LoVo (cell line): ENCODE measurements at places on chromosomes 2 and 18.

GRCh38 chr2:172207911-172208310 lies 105.2 kb upstream of the DLX2 start:
- DNase-seq, result no peak

- DNase-seq, result no peak
These were observed 13.1 kb downstream of the ZAP70 start for GRCh38 chr2:97726261-97727064.

- DNase-seq, result no peak
These were observed 46.3 kb downstream of the ZNF519 start for GRCh38 chr18:14085770-14086457.

- no peak for DNase-seq
These were observed 76.3 kb downstream of the ACTR3 start for GRCh38 chr2:113966171-113966570.

GRCh38 chr18:13568443-13569392 lies 157.6 kb downstream of the FAM210A start:
- no peak for DNase-seq

DNA sequence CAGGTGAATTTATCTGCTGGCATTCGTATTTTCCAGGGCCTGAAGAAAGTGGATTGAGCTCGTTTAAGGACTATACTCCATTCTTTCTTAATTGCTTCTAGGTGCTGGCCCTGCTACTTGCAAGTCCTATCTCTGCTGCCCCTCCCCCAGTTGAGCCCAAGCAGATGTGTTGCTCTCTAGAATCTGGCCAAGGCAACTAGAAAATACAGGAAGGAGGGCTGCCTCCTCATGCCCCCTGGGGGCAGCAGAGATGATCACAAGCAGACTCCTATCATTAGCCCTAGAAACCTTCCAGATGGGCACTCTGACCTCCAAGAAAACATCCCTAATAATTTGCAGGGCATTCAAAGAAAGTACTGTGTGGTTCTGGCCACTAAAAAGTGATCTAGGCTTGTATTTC lies 72.5 kb upstream of the CYP26B1 start:
- DNase-seq, result no peak

DNA sequence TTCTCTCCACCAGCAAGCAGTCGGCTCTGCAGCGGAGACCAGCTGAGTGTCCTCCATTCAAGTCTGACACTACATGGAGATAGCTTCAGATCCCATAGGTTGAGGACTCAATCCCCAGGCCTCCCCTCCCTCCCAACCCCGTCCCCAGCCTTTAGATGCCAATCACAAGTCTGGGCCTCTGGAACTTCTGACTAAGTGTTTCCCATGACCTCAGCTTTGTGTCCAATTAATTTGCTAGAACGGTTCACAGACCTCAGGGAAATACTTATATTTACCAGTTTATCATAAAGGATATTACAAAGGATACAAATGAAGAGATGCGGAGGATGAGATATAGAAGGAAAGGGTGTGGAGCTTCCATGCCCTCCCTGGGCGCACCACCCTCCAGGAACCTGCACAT lies 77.4 kb downstream of the MERTK start:
- DNase-seq, result no peak

DNA sequence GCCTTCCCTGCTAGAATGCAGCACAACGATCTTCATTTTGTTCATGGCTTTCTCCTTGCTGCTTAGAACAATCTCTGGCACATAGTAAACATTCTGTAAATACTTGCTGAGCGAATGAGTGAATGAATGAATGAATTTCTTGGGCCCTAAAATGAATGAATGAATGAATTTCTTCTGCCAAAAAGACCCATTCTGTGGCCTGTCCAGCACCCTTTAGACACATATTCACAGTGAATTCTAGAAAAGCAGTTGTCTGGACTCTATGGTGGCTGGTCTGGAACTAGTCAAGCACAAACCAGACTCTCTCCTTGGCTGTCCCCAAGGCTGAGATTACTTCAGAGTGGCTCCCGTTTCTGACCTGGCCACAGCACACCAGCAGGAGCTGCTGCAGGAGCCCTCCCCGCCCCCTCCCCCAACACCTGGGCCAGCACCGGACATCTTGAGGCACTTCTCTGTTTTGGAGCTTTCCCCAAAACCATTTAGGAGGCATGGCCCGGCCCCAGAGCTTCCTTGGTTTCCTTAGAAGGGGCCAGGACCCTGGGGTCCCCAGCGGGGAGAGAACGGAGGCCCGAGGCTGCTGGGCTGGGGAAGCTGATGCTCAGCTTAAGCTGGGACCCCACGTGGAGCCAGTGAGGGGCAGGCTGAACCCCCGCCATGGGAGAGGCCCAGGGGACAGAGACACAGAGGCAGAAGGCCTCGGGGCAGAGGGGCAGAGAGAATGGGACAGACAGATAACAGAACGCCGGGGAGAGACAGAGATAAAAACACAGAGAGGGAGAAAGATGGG lies 159.0 kb downstream of the ZFP36L2 start:
- no peak for DNase-seq

- DNase-seq, result no peak
These were observed 23.7 kb upstream of the IMPA2 start for GRCh38 chr18:11957636-11958035.

DNA sequence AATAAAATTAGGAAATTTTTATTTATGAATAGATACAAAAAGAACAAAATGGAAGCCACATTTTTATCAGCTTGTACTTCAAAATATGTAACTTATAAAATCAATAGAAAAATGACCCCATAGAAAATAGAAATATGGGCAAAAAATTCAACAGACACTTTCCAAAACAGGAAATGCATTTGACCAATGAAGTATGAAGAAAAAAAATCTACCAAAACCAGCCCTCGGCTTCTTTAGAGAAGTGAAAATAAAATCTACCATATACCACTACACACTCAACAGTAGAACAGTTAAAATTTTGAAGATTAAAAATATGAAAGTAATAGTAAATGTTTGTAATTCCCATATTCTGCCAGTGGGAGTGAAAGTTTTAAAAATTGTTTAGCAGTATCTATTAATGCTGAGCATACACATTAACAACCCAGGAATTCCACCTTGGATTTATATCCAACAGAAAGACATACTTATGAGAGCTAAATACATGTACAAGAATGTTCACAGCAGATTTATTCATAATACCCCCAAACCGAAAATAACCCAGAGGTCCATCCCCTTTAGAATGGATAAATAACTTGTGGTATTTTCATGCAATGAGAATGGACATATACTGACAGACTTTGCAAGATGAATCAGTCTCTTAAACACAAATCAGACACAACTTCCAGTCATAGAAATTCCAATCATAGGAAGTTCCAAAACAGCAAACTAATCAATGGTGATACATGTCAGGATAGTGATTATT lies 318.0 kb downstream of the FIGN start:
- no peak for DNase-seq

DNA sequence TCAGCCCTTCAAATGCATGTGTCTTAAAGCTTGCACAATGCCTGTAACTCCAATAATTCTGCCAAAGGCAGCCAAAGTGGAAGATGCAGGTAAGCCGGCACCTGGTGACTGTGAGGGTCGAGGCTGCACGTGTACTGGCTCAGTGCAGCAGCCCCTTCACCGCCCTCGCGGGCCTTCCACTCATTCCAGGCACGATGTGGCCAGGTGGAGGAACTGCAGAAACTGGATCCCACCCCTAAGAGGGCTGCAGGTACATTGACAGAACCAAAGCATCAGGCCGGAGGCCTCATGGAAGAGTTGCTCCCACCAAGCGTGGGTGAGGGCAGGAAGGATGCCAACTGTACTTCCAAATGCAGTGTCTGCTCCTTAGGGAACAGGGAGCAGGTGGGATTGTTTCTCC lies 253.4 kb downstream of the HDAC4 start:
- no peak for DNase-seq

DNA sequence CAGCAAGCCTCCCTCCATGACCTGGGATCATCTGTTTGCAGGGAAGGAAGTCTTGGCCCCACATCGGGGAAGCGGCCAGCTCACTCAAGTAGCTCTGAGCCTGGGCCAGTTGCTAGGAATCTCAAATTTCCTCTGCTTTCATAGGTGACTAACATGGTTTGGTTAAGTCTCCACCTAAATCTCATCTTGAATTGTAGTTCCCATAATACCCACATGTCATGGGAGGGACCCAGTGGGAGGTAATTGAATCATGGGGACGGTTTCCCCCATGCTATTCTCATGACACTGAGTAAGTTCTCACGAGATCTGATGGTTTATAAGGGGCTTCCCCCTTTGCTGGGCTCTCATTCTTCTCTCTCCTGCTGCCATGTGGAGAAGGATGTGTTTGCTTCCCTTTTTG lies 75.2 kb downstream of the LBH start:
- no peak for DNase-seq

DNA sequence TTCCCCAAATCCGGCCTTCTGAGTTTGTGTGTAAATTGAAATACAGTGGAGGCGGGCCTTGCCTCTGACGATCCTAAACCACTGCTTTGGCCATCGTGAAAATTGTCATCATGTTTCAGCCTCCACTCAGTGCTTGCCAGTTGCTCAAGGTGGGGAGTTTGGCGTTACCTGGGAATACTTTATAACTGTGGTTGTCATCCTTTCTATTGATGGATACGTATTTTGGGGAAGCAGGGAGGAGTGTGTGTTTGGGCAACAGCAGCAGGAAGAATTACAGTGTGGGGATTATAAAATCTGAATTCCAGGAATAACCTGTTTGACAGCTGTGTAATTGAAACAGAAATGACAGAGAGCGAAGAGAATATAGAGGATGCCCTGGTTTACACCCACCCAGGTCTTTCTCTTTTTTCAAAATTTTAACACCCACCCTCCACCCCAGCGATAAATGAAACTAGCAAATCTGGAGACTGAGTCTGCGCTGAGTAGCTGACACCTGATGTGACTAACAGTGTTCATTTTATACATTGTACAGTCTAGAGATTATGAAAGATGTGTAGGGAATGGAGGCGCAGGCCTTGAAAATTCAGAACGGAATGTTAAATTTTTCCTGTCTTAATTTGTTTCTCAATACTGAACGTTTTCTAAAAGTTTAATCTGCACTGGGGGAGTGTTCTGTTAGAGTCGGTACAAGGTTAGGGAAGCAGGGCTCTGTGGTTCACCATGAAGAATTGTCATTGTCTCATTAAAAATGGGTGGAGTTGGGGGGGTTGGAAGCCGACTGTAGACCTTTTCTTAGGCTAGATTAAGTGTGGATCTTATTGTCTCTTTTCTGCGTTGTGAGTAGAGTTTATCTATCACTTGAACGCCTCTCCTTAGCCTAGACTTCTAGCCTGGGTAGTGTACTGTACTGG lies 1.6 kb downstream of the MAP4K4 start:
- no peak for DNase-seq

GRCh38 chr2:217683106-217683870 lies 319.5 kb downstream of the TNS1 start:
- DNase-seq, result no peak

DNA sequence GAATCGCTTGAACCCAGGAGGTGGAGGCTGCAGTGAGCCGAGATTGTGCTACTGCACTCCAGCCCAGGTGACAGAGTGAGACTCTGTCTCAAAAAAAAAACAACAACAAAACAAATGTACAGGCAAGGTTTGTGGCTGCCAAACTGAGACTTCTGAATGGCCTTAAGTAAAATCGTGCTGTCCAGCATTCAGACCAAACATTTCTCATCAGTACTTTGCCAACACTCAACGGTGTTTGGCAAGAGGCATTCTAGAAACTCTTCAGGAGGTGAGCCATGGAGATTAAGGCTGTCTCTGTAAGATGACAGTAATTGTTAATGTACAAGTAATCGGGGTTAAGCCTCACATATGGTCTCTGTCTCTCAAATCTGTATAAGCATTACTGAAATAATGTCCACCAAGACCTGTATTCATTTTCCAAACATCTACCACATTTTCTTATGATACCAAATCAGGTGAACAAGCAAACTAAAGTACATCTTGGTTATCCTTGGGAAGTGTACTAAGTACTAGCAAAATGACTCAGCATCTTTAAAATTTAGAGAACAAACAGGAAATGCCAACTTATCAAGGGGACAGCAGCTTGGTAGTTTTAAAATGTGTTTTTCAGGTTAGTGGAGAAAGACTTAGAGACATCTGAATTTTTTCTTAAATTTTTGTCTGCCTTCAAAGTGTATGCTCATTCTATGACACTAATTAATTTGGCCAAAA lies 29.3 kb downstream of the SERPINE2 start:
- peak; percentile 27 for DNase-seq

GRCh38 chr2:34949316-34949715 lies 1350.2 kb upstream of the FAM98A start:
- DNase-seq, result no peak

GRCh38 chr18:12085136-12085535 lies 8.5 kb upstream of the ANKRD62 start:
- no peak for DNase-seq

- DNase-seq, result no peak
These were observed 478.2 kb downstream of the ARHGAP15 start for GRCh38 chr2:143607231-143608062.

- no peak for DNase-seq
These were observed 211.6 kb upstream of the TNP1 start for GRCh38 chr2:217071416-217071815.

DNA sequence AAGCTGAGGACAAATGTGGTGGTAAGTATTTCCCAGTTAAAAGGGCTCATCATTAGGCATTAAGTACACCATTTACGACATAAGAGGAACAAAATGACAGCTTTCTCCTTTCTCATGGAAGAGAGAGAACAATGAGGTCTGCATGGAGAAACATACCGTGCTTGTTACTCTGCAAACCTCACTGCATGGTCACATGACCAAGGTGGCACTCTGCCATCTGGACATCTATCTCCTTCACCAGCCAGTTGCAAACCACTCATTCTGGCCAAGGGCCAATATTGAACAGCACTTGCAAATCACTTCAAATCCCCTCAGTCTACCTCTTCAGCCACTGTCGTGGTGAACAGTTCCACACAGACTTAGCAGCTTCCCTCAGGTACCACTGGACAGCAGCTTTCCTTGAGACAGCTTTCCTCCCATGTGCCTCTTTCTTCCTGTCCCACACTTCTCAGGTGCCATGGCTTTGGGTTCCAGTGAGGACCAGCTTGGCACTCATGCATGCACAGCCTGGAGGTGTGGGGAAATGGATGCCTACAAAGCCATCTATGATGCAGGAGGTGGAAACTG lies 29.5 kb upstream of the DPP4 start:
- no peak for DNase-seq

- DNase-seq, result no peak
These were observed 478.1 kb upstream of the CHAC2 start for GRCh38 chr2:53289309-53290006.

DNA sequence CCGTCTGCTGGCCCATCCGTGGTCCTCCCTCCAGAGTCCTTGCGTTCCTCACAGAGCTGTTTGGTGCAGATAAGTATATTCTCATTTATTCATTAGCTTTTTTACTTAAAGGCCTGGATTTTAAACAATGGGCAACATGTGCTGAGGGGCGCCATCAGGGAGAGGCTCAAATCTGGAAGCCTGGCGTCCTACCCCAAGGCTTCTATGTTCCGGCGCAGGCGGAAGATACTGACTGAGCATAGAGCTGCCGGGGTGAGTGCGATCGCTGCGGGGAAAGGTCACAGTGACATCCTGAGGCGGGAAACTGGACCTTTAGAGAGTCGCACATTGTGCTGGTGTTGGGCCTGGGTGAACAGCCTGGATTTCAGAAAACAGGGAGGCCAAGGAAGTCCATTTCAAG lies 130.6 kb upstream of the PXDN start:
- no peak for DNase-seq

- DNase-seq, result no peak
These were observed 363.5 kb upstream of the TNP1 start for GRCh38 chr2:217223222-217223930.

GRCh38 chr2:200782251-200782650 lies 29.5 kb upstream of the BZW1 start:
- DNase-seq, result no peak
